ENCODE measurements at places on chromosomes 16 and 17.

- DNase-seq: no peak
Observed at GRCh38 chr16:10600782-10601443, 20.5 kb upstream of the EMP2 start.

GRCh38 chr16:69847643-69848042, 85.5 kb downstream of the WWP2 start:
- no peak for DNase-seq

GRCh38 chr17:74678541-74678940, 34.2 kb downstream of the CD300LF start:
- DNase-seq: no peak

GRCh38 chr17:79801156-79802038, 4.5 kb upstream of the CBX8 start:
- DNase-seq: no peak

DNA sequence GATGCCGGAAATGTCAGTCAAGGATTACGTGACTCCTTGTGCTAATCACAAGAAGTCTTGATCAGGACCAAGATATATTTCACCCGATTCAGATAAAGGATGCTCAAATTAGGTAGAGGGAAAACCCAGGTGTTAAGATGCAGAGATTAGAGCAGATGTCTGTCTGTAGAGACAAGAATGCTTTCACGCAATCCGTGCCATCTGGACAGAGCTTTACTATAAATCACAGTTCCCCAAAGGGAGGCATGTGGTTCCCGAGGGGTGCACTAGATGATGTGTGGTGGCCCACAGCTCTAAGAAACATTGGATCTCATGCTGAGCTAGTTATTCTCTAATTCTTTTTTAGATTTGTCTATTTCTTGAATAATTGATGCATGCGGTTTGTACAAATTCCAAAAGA, 9.8 kb upstream of the MAP3K14 start:
- DNase-seq: no peak

DNA sequence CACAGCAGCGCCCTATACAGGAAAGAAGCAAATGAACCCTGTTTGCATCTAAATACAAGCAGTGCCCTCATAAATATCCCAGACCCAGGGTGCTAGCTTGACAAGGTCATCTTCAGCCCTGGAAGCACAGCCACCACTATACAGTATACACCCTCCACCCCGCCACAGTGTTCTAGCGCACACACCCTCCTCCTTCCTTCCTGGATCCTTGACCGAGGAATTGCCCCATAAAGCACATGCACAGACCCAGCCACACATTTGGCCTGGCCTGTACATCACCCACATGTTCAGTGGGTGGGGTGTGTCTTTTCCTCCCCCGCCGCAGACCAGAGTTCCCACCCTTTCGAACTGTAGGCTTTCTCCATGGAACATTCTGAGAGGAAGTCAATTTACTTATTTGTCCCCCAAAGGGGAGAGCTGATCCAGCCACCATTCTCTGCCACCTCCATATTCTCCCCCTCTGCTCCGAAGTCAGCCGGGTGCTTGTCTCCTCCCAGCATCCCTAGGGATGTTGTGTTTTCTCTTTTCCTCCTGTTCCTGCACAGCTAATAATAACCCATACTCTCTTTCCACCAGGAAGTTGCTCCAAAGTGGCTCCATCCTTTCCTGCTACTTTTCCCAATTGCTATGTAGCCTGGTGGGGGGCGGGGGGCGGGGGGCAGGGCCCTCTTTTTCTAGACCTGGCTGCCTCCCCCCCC, 6.6 kb downstream of the ABI3 start:
- no peak for DNase-seq

DNA sequence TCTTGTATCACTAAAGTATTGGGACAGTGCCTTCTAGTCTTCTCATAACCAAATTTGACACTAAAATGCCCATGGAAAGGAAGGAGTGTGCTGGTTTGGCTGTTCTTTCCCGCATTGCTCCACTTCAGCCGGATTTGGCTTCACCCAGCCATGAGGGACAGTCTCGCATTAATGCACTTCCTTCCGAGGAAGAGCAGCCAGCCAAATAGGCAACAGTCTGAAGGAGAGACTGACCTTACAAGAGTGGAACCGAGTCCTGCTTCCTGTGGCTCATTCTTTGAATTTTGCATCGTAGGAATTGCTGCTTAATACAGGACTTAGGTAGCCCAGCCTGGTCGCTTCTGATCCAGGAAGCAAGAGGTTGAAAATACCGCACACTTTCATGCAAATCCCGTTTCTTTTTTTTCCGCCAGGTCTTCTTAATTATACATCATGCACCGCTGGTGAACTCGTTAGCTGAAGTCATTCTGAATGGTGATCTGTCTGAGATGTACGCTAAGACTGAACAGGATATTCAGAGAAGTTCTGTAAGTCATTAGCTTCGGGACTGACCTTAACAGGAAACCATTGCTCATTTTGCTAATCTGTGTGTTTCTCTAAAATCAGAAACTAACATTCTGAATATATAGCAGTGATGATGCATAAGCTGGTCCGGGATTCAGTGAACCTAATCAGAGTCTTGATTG, 38.2 kb downstream of the CLEC16A start:
- peak; percentile 72 for DNase-seq

DNA sequence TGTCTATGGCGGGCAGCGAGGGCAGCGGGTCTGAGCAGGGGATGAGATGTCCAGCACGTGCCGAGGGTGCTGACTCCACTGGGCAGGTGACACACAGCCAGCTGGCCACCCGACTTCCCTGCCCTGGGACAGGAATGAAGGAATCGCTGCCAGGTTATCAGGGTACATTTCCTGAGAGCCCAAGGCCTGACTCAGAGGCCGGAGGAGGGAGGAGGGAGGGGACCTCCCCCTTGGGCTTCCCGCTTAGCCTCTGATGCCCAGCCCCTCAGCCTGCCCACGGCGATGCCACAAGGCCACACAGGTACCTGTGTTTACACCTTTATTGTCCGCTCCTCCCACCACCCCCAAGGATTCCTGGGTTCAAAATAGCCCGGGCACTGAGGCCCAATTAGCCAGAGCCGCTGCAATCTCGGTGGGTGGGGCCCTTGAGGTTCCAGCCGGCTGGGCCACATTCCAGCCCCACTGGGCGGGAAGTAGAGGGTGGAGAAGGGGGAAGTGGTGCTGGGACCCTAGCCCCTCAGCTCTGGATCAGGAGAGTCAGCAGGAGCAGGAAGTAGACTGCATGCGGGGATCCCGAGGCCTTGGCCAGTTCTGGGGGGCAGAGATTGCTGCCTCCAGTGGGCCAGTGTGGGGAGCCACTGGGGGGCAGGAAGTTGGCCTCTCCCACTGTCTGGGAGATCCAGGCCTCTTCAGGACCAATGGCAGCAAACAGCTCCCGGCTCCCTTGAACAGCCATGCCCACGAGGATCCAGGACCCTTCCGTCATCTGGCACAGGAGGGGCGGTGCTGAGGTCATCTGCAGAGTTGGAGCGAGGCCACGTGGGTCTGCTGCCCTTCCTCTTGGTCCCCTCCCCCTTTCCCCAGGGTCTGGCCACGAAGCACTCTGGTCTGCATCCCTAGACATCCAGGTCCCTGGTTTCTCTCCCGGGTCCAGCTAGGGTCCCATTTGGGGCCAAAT, 3.4 kb upstream of the PRSS8 start:
- DNase-seq: peak; percentile 27

GRCh38 chr17:58811290-58811689, 55.6 kb downstream of the PPM1E start:
- no peak for DNase-seq

DNA sequence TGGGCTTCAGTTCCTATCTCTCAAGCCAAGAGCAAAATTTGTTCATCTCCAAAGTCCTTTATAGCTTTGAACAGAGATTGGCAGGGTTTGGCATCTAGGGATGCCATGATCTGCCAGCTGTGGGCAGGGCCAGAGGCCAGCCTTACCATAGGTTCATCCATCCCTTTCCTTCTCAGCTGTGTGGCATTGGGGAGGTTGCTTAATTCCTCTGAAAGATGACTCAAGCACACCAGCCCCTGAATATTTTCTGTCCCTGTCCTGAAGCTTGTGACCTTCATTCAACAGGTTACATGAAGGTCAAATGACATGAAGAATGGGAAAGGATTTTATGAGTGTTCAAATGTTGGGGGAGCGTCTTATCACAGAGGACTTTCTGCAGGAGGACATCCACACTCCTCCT, 3.4 kb downstream of the MT1G start:
- no peak for DNase-seq

GRCh38 chr17:69246726-69247375, 18.2 kb upstream of the ABCA10 start:
- no peak for DNase-seq

DNA sequence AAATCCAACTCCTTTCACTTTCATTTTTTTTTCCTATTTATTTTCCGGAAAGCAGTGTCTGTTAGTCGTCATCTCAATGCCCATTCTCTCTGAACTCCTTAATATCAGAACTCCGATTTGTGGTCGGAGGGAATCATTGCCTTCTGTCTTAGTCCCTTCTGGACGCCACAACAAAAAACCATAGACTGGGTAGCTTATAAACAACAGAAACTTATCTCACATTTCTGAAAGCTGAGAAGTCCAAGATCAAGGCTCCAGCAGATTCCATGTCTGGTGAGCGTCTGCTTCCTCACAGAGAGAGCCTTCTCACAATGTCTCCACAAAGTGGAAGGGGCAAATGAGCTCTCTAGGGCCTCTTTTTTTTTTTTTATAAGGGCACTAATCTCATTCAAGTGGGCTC, 296.6 kb upstream of the CDH11 start:
- no peak for DNase-seq

GRCh38 chr17:41444186-41444585, 3.4 kb upstream of the KRT38 start:
- no peak for DNase-seq

DNA sequence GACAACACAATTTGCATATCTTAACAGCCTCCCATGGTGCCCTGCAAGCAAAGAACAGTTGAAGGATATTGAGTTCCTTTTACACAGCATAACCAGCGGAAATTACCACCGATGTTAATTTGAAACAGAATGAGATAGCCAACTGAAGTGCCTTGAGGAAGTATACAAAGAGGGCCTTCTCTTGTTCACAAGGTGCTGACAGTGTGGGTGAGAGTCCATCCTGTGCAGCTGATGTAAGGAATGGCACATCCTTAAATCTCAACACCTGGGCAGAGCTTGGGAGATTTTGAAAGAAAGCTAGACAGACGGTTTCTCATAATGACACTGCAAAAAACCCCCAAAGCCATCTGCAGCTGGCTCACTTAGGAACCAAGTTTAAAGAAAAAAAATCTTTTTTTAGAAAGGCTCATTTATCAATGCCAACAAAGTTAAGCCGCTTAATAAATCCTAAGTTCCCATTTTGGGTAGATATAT, 818.6 kb downstream of the KCNJ2 start:
- DNase-seq: no peak

- no peak for DNase-seq
Observed at GRCh38 chr16:78142788-78143187, 43.3 kb downstream of the WWOX start.

DNA sequence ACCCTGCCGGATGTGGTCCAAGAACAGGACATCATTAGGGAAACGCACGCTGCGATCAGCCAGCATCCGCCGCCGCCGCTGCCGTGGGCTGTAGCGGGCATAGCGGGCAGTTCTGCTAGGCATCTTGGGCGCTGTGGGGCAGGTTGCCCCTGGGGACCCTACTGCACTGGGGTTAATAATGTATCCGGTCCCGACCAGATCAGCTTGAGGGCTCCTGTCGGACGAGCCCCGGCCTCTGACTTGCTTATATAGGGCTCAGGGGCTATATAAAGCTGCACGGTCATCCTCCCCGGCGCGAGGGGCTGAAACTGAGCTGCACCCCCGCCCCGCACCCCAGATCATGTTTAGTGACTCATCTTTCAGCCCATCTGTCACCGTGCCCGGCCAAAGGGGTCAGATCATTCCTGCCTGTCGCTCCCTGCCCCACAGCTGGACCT, at the start of gene PPP1R27:
TSS of gene PPP1R27 (minus strand) at position 220 of the 437 bp plus-strand sequence. CDS start at position 123, 97 bp downstream.
- DNase-seq: no peak

DNA sequence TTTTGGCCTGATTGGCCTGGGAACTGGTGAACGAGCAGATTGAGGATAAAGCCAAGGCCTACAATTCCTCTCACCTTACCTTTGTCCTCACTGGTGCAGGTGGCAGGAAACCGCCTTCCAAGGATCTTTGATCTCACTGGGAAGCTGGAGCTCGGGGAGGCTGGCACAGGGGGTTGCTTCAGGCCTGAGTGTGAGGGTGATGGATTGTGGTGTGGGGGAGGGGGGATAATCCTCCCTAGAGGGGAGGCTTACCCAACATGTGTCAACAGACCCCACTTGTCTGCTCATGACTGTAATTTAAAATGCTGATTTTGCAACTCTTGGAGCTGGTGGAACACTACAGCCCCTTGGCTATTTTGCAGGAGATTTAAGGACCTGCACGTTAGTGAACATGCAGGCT, 4.5 kb upstream of the RMI2 start:
- DNase-seq: no peak

DNA sequence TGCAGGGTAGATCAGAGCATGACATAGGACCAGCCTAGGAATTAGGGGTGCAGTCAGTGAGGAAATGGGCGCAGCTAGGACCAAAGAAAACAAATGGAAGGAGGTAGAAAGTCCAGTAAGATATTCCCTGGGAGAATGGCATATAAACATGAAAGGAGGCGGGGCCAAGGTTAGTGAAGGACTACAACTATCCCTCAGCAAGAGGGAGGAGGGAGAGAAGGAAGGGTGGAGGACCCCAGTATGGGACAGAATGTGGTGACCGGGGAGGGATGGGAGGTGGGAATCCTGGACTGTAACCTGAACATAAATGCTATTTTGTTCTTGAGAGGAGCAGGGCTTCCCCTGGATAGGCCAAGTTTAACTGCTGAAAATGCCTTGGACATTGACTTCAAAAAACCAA, 22.8 kb downstream of the ITGB3 start:
- DNase-seq: peak; percentile 48

DNA sequence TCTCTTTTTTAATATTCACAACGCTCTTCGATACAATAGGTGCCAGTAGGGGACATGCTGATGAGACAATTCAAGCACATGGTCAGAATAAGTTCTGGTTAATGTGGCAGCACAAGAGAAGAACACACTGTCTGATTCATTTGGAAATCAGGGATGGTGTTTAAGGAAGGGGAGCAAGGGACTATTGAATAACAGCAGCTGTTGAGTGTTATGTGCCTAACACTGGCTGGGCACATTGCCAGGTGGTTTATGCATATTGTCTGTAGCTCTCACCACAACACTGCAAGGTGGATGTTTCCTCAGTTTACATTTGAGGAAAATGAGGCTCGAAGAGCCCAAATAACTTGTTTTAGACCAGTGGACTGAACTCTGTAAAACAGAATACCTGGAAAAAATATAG, 44.2 kb downstream of the LYRM9 start:
- DNase-seq: no peak

DNA sequence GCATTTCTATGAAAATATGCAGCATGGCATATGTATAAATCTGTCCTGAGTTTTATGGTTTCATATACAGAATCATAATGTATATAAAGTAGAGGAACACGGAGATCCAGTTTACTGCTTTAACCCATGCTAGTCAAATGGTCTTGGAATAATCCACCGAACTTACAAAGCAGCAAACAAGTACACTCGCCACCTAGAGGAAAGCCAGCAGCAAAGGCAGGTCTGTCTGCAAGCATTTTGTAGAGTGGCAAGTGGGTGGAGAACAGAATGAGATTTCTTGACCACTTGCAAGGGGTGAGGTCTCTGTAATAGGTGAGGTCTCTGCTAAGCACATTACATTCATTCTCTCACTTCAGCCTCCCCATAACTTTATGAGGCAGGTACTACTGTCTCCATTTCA, 308.3 kb downstream of the CA10 start:
- DNase-seq: no peak

Data from left hindlimb (tissue), 1 donor.